Activated effector memory CD4-positive, alpha-beta T cell treated with Interleukin-2 at 50 U/mL for 16 hours (primary cell): ENCODE measurements at places on chromosomes 3 and 15.

GRCh38 chr3:12782172-12782815 lies 14.2 kb upstream of the CAND2 start:
- DNase-seq: no peak

DNA sequence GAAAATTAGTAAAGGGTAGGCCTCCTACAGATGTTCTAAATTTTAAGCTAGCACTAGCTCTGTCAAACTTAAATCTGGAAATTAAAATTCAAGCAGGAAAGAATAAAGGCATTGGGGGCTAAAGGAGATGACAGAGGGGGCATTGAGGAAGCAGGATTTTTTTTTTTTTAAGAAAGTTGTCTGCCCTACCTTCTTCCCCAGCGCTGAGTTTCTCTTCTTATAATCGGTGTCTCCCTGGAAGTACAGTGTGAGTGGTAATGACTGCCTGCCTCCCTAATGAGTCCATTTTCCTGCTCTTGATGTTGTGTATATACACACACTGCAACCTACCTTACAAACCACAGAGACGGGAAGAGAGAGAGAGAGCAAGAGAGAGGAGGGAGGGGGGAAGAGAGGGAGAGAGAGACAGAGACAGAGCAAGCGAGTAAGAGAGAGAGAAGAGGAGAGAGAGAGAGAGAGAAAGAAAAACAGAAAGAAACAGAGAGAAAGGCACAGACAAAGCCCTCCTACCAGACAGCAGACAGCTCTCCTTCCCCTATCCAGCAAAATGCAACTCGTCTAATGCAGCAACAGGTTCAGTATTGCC lies 47.0 kb downstream of the ZBTB20 start:
- DNase-seq: no peak

DNA sequence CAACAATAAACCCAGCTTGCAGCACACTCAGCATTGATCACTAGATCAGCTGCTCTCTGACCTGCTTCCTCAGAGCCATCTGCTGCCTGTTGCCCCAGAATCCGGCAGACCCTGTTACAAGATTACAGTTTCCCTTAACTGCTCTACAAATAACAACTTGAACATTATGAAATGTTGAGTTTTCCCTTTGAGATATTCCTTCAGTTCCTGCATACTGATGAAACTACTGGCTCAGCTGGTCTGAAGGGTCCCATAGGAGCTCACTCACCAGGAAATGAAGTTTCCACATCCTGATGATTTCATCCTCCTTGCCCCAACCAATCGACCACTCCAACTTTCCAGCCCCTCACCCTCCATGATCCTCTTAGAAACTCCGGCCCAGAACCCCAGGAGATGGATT lies 281.9 kb downstream of the OCA2 start:
- no peak for DNase-seq

GRCh38 chr15:41610048-41610447 lies 50.2 kb upstream of the MGA start:
- DNase-seq: no peak

GRCh38 chr3:109355625-109356441 lies 18.5 kb upstream of the DPPA4 start:
- no peak for DNase-seq

GRCh38 chr3:16455001-16455400 lies 58.5 kb downstream of the RFTN1 start:
- DNase-seq: no peak

GRCh38 chr3:54696313-54696712 lies 231.5 kb downstream of the LRTM1 start:
- no peak for DNase-seq

GRCh38 chr15:50030456-50030855 lies 88.6 kb downstream of the ATP8B4 start:
- DNase-seq: no peak

DNA sequence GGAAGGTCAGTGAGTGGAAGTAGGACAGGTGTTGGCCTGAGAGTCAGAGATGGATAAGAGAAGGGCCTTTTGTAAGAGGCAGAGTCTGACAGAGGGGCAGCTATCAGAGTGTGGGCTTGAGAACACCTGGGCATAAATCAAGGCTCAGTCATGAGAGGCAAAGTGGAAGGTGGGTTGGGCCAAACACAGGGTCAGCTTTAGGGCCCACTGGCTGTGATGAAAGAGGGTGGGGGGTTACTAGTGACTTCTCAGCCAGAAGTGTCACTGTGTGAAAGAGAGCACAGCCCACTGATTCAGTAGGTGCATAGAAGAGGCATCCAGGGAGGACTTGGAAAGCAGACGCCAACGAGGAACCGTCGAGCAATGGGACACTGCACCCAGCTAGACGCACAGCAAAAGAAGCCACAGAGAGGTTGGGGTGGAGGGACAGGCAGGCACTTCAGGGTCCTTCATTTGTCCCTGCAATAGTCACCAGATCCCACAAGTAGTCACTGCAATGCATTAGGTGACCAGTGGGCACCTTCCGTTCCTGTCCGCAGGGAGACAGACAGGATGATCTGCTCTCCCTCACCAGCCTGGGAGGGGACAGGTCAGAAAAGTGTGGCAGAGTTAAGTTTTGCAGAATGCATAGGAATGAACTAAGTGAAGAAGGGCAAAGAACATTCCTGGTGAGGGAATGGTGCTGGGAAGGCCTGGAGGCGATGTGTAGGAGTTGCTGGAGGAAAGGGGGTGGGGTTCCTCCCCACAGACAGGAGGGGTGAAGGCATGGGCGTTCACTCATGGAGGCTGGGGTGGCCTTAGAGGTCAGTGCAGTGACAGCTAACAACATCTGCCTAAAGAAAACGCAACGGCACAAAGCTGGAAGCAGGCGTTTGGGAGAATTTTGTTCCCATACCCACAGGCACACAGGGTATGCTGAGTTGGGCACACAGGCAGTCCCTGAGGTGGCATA lies 36.3 kb downstream of the MESD start:
- no peak for DNase-seq
